ENCODE measurements at places on chromosomes 12 and 14.

DNA sequence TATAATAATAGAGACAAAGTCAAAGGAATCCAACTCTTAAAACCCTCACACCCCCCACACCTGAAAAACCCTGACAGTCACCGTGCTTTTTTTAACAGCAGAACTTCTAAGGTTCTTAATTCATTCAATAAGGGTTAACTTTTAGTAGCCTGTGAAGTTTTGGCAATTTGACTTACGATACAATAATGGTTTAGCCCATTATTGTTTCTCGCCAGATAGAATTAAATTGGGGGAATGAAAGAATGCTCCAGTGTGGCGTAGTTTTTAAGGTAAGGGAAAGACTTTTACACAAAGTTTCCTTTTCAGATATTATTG is 604 bp upstream of the MAGOHB start:
- H3K4me1 ChIP-seq: no peaks in the 10 kb centered on the region
- H3K27ac ChIP-seq: no peak overlapping the region
- no peak for DNase-seq
- H3K27me3 ChIP-seq: no peaks in the 10 kb centered on the region

- H3K4me1 ChIP-seq: no peaks in the 10 kb centered on the region
- no peaks in the 10 kb centered on the region for H3K27me3 ChIP-seq
These were observed 11.8 kb upstream of the POLR3B start for GRCh38 chr12:106345746-106346145.

DNA sequence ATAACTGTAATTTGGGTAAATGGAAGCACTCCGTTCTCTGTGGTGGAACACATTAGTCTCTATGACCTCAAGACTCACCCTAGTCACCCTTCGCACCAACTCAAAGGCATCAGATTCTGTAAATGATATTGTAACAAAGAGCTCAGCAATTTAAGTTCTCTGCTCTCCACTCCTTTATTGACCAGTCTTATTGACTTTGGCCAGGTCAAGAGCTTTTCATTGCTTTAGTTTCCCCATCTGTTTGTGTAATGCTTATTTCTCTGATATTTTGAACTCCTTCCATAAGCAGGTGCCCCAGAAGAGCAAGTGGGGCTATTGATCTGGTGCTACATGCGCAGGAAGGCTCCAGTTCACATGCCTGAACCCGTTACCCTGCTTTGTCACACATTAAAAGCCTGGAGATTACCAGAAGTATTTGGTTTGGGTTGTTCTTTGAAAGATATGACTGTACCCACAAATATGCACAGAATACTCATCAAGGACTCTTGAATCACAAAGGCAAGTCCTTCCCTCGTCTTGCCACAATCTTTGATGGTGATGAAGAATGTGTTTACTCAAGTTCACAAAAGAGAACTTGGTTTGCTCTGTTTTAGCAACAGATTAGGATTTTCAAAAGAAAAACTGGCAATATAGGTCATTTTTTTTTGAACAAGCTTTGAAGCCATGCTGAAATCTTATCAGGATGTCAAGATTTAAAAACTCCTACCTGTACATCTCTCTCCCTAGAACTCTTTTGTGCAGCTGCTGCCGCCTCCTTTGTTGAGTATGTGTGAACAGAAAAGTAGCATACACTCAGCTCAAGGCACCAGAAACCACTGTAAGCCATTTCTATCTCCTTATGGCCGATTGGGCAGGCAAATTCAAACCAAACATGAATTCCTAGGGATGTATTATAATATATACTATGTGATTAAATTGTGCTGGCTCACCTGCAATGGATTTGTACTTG is 193.9 kb downstream of the BCAT1 start:
- no peaks in the 10 kb centered on the region for H3K27me3 ChIP-seq
- DNase-seq: no peak
- no peaks in the 10 kb centered on the region for H3K4me1 ChIP-seq
- no peak overlapping the region for H3K27ac ChIP-seq
- H3K4me3 ChIP-seq: no peak overlapping the region

- no peaks in the 10 kb centered on the region for H3K36me3 ChIP-seq
- peak; percentile 65 for DNase-seq
- peaks cover 49% of the 10 kb centered on the region for H3K4me1 ChIP-seq
- H3K27me3 ChIP-seq: no peaks in the 10 kb centered on the region
- no peak overlapping the region for H3K4me3 ChIP-seq
These were observed 79.5 kb downstream of the ETV6 start for GRCh38 chr12:11729008-11729407.

GRCh38 chr14:25110106-25110505 is 60.2 kb upstream of the STXBP6 start:
- H3K27ac ChIP-seq: no peak overlapping the region
- H3K4me3 ChIP-seq: no peak overlapping the region
- no peaks in the 10 kb centered on the region for H3K36me3 ChIP-seq
- no peaks in the 10 kb centered on the region for H3K27me3 ChIP-seq

DNA sequence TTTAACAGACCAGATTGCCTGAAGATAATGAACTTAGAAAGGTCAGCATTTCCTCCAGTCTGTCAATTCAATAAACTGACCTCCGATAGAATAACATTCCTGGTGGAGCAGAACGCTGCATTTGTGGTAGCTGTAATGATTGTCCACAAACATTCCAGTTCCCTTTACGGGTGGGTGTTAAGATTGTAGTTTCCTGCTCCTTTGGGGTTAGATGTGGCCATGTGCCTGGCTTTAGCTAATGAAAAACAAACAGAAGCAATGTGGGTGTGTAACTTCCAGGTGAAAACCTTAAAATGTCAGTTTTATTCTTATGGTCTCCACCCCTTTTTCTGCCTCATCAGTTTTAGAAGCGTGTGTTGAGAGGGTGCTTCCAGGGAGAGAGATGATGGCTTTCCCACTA is 217.3 kb upstream of the CRY1 start:
- no peaks in the 10 kb centered on the region for H3K4me1 ChIP-seq
- no peak for DNase-seq
- 0 out of 2 replicates have a peak, but pooled peaks cover 2% of the 10 kb centered on the region for H3K27me3 ChIP-seq

- no peak for DNase-seq
- no peaks in the 10 kb centered on the region for H3K4me1 ChIP-seq
- H3K36me3 ChIP-seq: no peaks in the 10 kb centered on the region
- H3K27me3 ChIP-seq: no peaks in the 10 kb centered on the region
These were observed 3.3 kb downstream of the PXN start for GRCh38 chr12:120261951-120262851.

GRCh38 chr12:110932046-110932445 is 11.7 kb upstream of the MYL2 start:
- no peak for DNase-seq
- H3K27me3 ChIP-seq: no peaks in the 10 kb centered on the region
- H3K4me1 ChIP-seq: no peaks in the 10 kb centered on the region
- no peak overlapping the region for H3K27ac ChIP-seq
- H3K36me3 ChIP-seq: no peaks in the 10 kb centered on the region

GRCh38 chr12:130074661-130075406 is 87.4 kb upstream of the FZD10 start:
- H3K36me3 ChIP-seq: no peaks in the 10 kb centered on the region
- H3K27ac ChIP-seq: no peak overlapping the region
- H3K4me1 ChIP-seq: no peaks in the 10 kb centered on the region
- H3K4me3 ChIP-seq: no peak overlapping the region
- H3K27me3 ChIP-seq: no peaks in the 10 kb centered on the region

DNA sequence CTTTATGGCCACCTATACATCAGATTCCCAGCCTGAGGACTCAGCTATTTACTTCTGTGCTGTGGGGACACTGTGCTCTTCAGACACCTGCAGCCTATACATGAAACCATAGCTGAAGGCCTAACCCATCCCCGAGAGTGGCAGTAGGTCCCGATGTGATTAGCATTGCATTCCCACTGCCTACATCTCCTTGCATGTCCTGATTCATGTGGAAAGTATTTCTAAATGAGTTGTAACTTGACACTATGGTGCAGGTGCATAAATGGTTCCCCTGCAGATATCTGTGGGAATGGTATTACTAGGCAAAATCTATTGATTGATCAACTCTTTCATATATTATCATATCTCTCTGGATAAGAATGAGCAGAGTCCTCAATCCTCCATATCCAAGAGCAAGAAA is 433.5 kb downstream of the DAD1 start:
- no peak overlapping the region for H3K4me3 ChIP-seq
- no peaks in the 10 kb centered on the region for H3K27me3 ChIP-seq
- H3K36me3 ChIP-seq: no peaks in the 10 kb centered on the region
- H3K4me1 ChIP-seq: no peaks in the 10 kb centered on the region
- H3K27ac ChIP-seq: no peak overlapping the region
- no peak for DNase-seq

GRCh38 chr14:56787530-56787929 is 22.7 kb downstream of the OTX2 start:
- H3K27ac ChIP-seq: no peak overlapping the region

- no peaks in the 10 kb centered on the region for H3K27me3 ChIP-seq
- no peak overlapping the region for H3K4me3 ChIP-seq
- H3K36me3 ChIP-seq: peaks cover 30% of the 10 kb centered on the region
- H3K27ac ChIP-seq: no peak overlapping the region
These were observed 5.3 kb downstream of the FKBP4 start for GRCh38 chr12:2800046-2800570.

DNA sequence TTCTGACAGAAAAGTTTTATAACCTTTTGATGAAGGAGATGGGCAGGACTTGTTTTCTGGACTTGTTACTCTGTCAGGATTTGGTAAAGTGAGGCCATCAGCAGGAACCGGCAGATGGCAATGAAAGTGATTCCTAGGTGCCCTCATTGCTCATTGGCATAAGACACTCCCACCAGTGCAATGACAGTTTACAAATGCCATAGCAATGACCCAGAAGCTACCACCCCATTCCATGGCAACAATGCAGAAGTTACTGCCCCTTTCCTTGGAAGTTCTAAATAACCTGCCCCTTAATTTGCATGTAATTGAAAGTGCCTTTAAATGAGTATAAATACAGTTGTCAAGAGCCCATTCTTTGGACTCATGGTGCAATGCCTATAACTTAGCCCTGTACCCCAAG is 222.6 kb downstream of the CEP128 start:
- H3K27me3 ChIP-seq: no peaks in the 10 kb centered on the region
- no peak overlapping the region for H3K4me3 ChIP-seq
- H3K36me3 ChIP-seq: no peaks in the 10 kb centered on the region
- H3K27ac ChIP-seq: no peak overlapping the region

DNA sequence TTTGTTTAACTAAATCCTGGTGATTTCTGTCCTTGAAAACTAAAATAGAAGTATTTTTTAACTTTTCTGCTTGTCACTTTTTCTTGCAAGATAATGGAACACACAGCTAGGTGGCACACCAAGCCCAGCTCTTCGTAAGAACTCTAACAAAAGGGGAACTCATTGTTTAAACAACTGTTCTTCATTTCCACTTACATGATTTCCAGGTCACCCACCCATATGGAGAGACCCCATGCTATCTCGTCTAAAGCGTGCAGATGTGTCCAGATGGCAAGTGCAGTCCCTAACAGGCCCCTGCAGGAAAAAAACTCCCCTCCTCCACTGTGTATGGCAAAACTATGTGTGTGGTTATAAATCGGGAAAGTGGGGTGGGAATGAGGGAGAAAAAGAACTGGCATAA is 43.3 kb upstream of the NT5DC3 start:
- H3K4me3 ChIP-seq: no peak overlapping the region
- DNase-seq: peak; percentile 77
- no peak overlapping the region for H3K27ac ChIP-seq
- H3K36me3 ChIP-seq: no peaks in the 10 kb centered on the region

- no peak for DNase-seq
- H3K4me3 ChIP-seq: no peak overlapping the region
- H3K36me3 ChIP-seq: no peaks in the 10 kb centered on the region
- H3K27ac ChIP-seq: no peak overlapping the region
- no peaks in the 10 kb centered on the region for H3K27me3 ChIP-seq
These were observed 99.2 kb downstream of the PIWIL1 start for GRCh38 chr12:130436741-130437501.

- no peak overlapping the region for H3K4me3 ChIP-seq
- no peaks in the 10 kb centered on the region for H3K36me3 ChIP-seq
- H3K27me3 ChIP-seq: no peaks in the 10 kb centered on the region
- no peak overlapping the region for H3K27ac ChIP-seq
- 0 out of 2 replicates have a peak, but pooled peaks cover 4% of the 10 kb centered on the region for H3K4me1 ChIP-seq
- no peak for DNase-seq
These were observed 6.8 kb upstream of the TRAF3 start for GRCh38 chr14:102770147-102771123.

DNA sequence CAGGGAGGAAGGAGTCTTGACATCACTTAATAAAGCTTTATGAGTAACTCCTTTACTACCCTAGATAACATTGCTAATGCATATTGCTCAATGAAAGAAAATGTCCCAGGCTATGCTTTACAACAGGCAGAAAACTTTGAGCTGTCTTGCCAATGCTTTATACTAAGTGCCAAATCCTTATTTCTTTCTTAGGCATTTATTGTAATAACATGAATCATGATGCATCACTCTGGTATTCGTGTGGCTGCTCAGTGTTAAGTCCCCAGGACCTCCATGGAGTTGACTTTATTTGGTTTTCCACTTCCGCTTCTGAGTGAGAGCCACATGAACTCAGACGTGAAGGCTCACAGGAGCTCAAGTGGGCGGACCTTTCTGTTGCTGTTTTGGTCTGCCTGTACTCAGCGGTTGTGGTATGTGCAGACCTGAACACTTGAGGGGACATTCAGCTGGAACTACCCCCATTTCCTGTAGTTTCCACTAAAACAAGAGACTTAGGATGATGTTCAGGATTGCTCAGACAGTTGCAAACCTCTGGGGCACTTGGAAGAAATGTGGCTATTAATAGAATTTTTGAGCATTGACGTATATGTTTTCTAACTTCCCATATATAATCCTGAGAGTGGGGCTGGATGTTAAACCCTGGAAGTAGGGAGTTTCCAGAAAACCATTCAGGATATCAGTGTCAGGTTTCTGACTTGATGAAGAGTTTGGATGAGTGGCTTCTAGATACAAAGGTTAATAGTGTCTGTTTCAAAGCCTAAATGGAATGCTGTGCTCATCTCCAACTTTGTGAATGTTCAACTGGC is 258.6 kb downstream of the MSRB3 start:
- no peaks in the 10 kb centered on the region for H3K27me3 ChIP-seq
- H3K27ac ChIP-seq: no peak overlapping the region
- no peak for DNase-seq
- H3K4me3 ChIP-seq: no peak overlapping the region
- H3K4me1 ChIP-seq: no peaks in the 10 kb centered on the region

DNA sequence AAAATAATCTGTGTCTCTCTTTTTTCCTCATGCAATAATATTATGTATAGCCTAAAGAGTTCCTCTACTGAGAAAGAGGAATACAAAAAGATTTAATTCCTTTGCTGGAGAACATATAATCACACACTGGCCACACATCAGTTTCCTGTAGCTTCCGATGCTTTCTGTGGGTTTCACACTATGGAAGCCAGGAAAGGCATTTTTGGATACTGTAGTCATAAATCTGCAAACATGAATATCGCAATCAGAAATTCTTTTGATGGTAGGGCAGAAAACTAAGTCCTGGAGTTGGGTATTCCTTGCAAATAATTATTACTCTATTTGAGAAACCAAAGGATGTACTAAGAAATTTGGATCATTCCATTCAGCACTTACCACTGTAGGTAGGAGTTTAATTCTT is 260.0 kb downstream of the ACSS3 start:
- H3K27ac ChIP-seq: no peak overlapping the region
- no peak for DNase-seq
- H3K36me3 ChIP-seq: no peaks in the 10 kb centered on the region
- H3K4me3 ChIP-seq: no peak overlapping the region
